ENCODE measurements at places on chromosomes 13 and 19.
A peak's percentile ranks its signal among the peaks of the same experiment; 100 is the strongest.

- no peak for DNase-seq
These were observed 2898.1 kb downstream of the PCDH9 start for GRCh38 chr13:64332048-64332447.

DNA sequence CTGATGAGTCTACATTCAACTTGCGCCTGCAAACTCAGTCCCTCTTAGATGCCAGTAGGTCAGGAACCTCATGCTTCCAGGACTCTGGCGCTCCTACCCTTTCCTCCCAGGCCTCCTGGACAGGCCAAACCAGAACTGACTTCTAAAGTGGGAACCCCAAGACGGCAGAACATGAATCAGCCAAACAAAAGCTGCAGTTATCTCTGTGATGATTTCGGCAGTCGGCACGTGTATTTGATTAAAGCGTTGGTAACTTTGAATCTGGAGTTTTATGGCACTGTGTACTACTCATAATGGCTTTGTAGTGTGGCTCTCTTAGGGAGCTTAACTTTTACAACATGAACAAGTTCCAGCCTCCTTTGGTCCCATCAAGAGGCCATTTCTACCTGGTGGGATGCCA is 13.7 kb downstream of the ACTN4 start:
- DNase-seq = no peak

GRCh38 chr19:8569066-8569771 is 8.0 kb downstream of the MYO1F start:
- no peak for DNase-seq

DNA sequence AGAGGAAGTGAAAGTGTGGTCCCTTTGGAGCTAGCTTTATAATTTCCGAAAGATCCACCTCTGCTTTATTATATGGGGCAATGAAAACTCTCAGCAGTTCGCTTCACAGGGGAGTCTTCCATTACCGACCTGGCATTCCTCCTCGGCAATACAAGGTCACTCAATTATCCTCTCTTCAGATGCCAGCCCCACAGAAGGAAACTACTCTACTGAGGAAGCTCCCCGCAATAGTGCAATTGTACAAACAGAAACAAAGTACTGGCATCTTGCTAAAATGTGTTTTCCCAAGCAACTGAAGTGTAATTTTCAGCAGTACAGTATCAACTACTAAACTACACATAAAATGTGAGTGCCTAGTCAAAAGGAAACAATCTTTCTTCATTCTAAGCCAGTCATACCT is 702.0 kb downstream of the PCDH9 start:
- no peak for DNase-seq

- DNase-seq = no peak
These were observed 161.1 kb upstream of the TMTC4 start for GRCh38 chr13:100835695-100836094.

DNA sequence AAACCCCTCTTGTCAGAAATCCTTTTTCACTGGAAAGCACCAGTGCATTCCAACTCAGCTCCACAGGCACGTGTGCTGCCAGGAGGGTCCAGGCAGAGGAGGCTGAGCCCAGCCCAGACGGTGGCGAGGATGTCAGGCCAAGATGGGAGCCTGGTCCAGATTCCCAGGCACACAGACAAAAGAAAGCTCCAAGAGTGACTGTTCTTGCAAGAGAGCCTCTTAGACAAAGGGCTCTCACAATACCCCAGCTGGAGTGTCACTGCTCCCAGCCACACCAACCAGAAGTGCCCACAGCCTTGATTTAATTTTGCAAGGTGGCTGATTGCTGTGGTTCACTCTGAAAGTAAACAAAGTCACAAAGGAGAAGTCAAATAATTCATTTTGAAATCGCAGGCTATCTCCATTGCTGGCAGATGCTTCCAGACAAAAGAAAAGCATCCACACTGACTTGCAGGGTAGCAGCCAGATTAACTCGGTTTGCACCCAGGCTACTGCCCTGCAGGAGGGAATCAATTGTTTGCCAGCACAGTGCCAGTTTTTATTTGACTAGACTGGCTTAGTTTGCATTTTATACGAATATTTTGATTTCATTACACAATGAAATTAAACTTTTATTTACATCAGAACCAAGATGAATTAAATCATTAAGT is 95.1 kb downstream of the RAB20 start:
- DNase-seq = no peak

DNA sequence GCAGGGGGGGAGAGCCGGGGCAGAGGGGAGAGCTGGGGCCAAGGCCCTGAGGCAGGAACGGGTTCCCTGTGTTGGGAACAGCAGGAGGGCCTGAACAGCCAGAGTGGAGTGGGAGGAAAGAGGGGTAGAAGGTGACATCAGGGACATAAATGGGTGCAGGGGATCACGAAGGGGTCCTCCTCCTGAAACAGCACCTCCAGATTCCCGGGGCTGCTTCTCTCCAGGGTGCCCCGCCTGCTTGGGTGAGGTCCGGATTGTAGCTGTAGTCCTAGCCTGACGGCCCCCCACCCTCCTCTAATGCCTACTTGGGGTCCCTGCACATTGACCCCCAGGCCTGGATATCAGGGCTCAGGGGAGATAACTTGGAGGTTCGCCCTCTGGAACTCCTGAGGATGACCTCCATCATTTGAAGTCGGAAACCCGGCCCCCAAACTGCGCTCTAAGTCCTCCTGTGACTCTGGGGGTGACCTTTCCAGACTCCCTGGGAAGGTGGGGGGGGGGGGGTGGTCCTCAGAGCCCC is 473 bp upstream of the SCN1B start:
- no peak for DNase-seq

- DNase-seq = no peak
These were observed 272.0 kb downstream of the FOXO1 start for GRCh38 chr13:40394304-40394985.

DNA sequence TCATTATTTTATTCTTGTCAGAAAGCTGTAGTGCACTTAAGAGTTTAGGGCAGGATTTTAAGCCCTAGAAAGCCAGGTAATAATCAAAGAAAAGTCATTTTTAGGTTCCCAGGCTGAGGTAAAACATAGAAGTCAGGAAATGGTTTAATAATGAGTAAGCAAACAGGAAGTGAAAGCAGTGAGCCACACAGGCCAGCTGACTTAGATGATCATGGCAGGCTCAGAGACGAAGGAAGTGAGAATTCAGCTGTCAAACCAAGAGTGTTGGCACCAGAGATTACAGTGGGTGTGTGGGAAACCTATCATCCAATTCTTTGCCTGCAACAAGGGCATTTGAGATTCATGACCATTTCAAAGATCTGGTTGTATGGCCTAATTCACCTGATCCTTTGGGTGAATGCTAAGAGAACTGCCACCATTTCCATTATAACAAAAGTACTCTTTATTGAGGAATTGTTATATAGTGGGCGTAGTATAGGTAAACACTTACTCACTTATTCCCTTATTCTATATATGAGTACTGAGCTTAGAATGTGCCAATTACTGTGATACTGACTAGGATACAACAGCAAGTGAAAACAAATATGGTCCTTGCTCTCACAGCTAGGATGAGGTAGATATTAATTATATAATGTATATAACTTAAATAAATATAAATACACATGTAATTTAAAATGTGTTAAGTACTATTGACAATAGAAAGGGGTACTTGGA is 103.7 kb upstream of the EDNRB start:
- DNase-seq = peak; percentile 5

DNA sequence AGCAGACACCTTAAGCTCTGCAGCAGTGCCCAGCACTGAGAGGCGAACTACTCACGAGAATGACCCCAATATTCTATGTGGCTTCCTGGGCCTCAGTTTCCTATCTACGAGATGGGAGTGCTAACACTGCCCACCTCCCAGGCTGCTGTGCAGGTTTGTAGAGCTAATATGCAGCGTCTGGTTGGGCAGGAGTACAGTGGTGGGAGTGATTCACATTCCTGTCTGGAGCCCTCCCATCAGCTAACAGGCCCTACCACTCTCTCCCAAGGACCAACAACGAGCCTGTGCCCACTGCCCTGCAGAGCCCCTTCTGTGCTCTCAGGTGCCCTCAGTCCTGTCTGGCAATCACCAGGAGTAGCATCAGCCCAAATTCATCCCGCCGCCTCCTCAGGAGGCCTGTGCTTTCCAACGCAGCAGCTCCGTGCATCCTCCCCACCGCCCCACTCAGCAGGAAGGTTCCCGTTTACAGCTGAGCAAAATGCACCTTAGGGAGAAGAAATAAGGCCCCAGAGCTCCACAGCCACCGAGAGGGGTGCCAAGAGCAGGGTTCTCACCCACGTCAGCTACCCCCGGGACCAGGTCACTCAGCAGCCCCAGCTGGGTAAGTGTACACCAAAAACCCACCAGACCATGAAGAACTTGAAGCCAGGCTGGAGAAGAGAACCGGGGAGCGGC is 6.6 kb downstream of the AKT2 start:
- no peak for DNase-seq

DNA sequence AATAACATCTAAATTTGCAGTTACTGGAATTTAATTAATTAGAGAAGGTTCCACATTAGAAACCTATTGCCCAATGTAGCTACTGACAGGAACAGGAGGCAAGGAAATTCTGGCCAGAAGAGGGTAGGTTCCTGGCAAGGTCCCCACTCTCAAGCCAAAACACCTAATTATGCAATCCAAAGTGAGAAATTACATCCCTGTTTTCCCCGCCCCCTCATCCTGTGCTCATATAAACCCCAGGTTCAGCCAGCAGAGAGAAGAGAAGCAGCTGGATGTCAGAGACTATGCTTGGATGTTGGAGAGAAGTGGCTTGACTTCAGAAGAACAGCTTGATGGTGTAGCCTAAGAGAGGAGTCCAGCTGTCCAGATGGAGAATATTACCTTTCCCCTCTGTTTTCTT is 951.3 kb upstream of the PRR20A start:
- no peak for DNase-seq

DNA sequence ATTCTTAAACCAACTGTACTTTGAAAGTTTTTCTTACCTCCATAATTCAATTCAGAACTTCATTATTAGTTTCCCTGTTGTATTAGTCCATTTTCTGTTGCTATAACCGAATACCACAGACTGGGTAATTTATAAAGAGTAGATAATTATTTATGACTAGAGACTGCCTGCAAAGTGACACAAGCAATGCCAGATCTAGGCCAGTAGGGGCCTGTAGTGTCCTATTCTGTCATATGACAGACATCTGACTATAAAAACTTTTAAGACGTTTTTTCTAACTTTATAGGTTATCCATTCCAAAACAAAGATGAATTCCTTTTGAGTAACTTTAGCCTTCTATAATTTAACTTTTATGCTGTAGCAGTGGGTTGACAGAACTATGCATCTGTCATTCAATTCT is 2783.8 kb downstream of the PCDH9 start:
- no peak for DNase-seq

DNA sequence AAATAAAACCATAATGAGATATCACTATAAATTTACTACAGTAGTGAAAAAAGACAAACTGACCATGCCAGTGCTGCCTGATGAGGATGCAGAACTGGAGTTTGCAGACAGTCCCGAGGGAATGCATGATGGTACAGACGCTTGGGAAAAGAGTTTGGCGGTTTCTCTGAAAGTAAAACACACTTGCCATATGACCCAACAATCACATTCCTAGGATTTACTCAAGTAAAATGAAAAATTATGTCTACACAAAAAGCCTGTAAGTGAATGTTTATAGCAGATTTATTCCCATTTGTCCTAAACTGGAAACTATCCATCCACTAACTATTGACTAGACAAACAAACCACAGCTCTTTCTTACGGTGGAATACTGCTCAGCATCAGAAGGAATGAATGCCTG is 271.0 kb downstream of the DNAJC15 start:
- DNase-seq = no peak

- DNase-seq = no peak
These were observed 68.7 kb downstream of the ACSBG2 start for GRCh38 chr19:6204212-6204611.

DNA sequence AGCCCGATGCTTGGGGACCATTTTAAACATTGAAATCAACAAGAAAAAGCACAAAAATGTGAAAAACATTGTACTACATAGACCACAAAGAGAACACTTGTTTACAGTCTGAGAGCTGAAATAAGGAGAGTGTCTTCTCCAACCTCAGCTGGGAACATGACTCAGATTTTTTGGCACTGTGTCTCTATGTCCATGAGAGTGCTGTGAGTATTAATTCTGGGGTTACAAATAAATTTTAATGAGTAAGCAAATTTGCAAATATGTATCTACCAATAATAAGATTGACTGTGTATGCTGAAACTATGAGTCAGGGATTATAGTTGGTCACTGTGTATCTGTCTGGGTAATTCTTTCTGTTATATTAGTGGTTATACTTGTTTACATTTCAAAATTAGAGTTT is 174.0 kb downstream of the DCT start:
- no peak for DNase-seq

GRCh38 chr19:32976223-32976805 is 4.3 kb downstream of the FAAP24 start:
- DNase-seq = peak; percentile 52

DNA sequence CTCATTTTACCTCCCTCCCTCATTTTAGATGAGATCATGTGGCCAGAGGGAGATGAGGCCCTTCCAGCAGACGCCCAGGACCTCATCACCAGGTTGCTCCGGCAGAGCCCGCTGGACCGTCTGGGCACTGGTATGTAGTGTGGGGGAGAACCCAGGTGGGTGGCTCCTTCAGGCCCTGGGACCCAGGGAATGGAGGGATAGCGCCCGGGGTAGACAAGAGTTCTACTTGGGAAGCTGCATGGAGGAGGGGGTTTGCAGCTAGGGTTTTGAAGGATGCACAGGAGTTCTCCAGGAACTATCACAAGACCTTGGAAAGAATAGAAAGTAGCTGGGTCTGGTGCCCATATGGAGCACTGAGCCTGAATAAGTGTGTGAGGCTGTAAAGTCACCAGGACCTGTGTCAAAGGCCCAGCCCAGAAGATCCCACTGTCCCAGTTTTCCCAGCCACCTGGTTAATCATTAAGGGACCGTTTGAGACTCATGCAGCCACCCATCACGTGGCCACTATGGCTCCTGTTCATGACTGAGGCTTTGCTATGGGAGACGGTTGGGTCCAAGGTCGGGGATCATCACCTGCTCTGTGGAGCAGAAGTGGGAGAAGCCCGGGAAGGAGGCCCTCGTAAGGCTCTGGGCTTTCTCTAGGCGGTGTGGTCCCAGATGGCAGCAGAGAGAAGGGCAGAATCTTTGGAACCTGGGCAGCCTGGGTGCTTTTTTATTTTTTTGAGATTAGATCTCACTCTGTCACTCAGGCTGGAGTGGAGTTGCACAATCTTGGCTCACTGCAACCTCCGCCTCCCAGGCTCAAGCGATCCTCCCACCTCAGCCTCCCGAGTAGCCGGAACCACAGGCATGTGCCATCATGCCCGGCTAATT is 17.0 kb upstream of the PIK3R2 start:
- no peak for DNase-seq

GRCh38 chr19:21519488-21519887 is 14.1 kb downstream of the ZNF429 start:
- DNase-seq = no peak

GRCh38 chr19:16594131-16594586 is 21.9 kb upstream of the SLC35E1 start:
- DNase-seq = no peak

- DNase-seq = no peak
These were observed 36.3 kb upstream of the SGCG start for GRCh38 chr13:23144431-23144830.

- no peak for DNase-seq
These were observed 82.5 kb upstream of the GPR183 start for GRCh38 chr13:99389520-99390304.

All from hippocampal formation (tissue), 2 donors.